ENCODE measurements at places on chromosomes 1 and 21.

DNA sequence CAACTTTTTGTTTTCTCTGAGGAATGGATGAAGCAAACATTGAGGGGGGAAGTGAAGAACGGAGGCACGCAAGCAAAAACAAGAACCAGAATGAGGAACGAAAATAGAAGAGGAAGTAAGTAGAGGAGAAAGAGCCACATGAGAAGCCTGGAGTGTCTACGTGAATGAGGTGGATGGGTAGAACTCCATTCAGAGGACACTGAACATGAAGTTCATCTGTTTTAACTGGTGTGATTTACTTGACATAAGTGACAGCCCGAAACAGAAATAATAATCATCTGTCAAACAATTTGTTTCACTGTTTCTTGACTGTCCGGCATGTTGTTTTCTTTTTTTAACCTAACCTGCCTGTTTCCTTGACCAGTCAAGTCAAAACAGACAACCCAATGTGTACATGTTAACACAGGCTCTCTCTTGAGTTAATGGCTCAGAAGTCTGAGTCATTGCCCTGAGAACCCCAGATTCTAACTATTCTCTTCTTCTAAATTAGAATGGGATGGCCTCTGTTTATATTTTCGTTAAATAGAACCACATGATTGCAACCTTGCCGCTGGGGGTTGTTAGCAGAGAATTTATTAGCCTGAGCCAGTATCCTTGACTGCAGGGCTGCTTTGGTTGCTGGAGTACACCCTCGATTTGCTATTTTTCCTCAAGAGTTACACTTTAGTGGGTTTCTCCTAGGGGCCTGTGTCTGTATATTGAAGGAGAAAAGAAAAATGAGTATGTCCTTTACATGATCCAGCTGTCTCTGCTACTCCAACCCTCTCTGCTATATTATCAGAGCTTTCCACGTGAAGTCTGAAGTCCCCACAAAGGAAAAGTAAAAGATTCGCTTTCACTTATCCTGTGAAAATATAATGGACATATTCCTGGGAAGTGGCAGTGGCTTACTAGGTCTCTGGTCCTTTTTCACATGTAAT, 151.7 kb downstream of the ZC3H11B start:
- DNase-seq = no peak

- no peak for DNase-seq
These were observed 16.0 kb downstream of the S100A11 start for GRCh38 chr1:152020849-152021248.

DNA sequence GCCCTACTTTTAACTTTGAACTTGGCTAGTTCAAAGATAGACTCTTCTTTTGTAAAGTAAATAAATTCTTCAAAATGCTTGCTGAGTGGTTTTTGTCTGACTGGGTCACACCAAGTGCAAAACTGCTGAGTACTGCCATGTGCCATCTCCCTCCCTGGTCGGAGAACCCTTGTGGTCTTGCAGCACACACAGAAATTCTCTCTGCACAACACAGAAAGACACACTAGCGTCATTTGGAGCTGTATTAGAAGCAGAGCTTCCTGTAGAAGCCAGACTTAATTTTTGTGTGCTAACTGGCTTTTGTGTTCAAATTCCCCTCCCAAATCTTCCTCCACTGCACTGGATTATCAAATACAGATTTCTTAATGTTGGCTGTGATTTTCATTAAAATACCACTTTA, 2.5 kb downstream of the PSMB4 start:
- DNase-seq = no peak

DNA sequence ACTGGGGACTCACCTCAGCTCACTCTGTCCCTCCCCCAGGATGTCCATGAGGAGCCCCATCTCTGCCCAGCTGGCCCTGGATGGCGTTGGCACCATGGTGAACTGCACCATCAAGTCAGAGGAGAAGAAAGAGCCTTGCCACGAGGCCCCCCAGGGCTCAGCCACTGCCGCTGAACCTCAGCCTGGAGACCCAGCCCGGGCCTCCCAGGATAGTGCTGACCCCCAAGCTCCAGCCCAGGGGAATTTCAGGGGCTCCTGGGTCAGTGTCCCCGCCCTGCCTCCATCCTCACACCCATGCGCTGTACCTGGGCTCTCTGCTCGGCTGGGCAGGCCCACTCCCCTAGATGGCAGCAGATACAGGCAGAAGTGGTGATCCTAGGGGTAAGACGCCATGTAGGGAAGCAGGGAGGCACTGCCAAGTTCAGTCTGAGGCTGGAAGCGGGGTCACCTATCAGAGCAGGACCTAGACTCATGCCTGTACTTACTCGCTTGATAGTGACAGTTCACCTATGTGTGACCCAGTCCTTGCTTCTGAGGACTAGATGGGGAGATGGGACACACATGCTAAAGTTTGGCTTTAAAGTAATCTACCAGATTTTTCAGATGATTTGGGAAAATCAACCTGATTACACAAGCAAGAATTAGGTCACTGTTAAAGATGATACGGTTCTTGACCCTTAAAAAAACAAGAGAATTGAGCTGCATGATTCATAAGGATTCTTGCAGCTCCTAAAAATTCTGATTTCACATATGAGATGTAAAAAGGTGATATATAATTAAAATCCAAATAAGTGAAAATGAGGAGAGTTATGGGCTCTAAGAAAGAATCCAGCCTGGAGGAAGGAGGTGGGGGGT, 38.7 kb downstream of the ETNK2 start:
- no peak for DNase-seq
